Testis (tissue), 5 donors: ENCODE measurements at places on chromosomes 4 and X. TPM values are rescaled to one million over a fixed set of nuclear protein-coding genes. Genes with fewer than 3 reads are reported as not detected.

DNA sequence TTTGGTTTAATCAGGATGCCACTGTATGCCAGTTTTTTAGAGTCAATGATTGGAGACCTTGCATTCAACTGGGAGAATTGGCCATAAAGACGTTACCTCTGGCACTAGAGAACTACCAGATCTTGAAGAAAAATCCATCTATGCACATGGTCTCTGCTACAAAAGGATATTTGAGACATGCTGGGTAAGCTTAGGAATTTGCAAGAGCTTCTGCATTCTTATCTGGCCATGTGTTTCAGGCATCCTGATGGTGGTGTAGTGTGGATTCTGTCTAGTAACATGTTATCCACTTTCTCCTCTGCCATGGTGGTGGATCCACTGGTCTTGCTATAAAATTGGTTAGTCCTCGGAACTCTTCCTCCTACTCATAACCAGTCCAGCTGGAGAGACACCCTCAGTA is 185.3 kb upstream of the WDFY3 start:
- no peak for DNase-seq

DNA sequence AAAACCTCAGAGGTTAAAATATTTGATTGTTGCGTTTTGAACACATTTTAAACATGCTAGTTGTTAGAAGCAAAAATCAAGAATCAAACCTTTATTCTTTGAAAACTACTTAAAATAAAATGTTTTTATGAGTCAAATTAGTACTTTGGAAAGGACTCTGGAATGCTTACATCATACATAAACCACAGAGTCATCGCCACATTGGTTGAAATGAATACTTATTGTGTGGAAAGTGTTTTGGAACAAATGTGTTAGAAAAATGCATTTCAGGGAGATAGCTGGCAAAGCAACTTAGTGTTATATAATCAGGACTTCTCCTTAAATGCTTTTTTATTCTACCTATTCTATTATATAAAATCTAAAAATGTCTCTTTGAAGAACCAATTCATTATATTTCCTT is 49.4 kb upstream of the CAMK2D start:
- no peak for DNase-seq

DNA sequence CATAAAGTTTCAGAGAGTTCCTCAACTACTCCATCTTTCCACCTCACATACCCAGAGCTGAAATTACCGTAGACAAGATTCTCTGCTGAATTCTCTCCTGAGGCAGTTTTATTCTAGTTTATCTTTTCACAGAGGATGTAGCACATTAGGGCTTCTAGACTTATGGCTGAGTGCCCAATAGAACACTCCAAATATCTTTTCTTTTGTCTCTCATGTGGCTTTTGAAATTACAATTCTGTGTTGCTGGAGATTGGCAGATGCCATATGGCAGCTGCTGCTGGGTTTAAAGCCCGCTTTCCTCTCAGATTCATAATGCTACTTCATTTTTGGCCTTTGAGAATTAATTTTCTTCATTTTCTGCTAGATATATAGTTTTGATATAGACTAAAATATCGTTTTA is 107.6 kb upstream of the BANK1 start:
- DNase-seq = no peak

Gene ALPK1
- polyA plus RNA-seq = 5.2 TPM

DNA sequence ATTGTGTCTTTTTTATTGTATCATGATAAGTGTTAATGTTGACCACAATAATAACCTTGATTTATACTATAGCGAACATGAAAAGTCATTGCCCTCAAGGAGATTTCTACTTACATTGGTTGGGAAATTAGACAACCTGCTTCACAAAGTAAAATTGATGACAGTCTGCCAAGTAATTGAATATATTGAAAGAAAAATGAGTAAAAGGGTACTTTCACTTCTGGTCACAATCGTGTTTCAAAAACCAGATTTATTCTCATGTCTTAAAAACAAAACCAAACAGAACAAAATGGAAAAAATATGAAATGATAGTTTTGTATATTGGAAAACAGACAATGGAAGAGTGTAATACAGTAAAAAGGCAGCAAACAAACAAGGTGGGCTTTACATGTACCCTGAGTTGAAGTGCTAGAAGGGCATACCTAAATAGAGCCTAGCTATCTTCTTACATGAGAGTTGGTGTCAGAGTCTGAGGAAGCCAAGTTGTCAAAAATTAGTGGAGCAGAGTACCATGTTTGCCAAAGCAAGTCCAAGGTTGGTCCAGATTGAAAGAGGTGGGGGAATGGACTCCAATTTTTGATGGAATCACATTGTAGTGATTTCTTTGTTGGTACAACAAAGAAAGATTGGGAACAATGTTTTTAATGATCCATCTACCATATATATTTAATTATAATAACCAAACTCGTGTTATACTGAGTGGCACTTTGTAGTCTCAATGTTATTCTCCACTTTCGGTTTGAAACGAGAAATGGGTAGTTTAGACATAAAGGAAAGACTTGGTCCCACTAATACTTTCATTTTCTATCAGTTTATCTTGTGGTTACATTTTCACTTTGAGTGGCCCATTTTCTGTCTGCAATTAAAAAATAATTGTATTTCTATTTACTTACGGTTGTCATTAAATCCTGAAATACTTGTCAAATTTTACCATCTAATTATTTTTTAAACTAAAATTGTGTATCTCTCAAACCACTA is 775.6 kb downstream of the STIM2 start:
- no peak for DNase-seq

- DNase-seq = no peak
Observed at GRCh38 chr4:1564535-1565375, 119.4 kb downstream of the FAM53A start.

DNA sequence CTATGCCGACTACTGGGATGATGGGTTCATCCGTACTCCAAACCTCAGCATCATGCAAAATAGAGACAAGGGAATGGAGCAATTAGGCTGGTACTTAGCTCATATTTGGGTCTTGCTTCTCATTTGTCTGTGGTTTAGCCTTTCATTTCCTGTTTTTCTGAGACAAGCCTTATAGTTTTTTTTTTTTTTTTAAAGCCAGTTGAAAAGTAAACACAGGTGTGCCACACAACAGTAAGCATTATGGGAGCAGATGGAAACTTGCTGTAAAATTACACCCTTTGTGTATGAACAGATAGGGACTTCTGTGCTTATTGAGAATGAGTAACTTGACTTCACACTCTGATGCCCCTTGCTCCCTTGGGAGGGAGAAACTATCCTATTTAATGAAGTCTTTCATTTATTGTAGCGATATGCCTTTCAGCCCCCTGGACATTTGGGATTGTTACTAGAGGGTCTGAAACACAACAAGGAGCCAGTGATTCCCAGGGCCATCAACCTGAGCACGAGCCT is 13.7 kb downstream of the RASSF6 start:
- no peak for DNase-seq

GRCh38 chr4:66340286-66340893 is 670.1 kb upstream of the EPHA5 start:
- DNase-seq = no peak

DNA sequence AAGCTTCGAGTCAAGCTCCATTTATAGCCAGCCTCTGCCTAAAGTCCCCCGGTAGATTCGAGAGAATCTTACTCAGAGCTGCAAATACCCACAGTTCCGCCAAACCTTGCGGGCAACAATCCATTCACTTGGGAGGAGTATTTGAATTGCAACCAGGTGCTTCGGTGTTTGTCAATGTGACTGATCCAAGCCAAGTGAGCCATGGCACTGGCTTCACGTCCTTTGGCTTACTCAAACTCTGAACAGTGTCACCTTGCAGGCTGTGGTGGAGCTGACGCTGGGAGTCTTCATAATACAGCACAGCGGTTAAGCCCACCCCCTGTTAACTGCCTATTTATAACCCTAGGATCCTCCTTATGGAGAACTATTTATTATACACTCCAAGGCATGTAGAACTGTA is 11.2 kb downstream of the CD40LG start:
- no peak for DNase-seq

DNA sequence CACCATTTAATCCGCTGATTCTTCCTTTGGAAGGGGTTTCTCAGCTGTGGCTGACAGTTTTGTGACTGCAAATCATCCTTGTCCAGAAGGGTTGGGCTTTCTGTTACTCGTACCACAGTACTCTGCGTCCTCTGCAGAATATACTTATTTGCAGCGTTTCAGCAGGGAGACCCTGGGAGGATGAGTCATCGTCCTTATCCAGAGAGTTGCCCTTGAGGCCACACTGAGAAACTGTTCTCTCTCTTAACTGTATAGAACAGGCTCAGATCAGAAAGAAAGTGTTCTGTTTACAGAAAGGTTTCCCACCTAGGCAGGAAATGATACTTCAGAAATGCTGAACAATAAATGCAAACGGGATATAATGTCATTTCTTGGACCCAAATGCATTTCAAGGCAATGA is 47.8 kb upstream of the DDX53 start:
- peak; percentile 31 for DNase-seq

DNA sequence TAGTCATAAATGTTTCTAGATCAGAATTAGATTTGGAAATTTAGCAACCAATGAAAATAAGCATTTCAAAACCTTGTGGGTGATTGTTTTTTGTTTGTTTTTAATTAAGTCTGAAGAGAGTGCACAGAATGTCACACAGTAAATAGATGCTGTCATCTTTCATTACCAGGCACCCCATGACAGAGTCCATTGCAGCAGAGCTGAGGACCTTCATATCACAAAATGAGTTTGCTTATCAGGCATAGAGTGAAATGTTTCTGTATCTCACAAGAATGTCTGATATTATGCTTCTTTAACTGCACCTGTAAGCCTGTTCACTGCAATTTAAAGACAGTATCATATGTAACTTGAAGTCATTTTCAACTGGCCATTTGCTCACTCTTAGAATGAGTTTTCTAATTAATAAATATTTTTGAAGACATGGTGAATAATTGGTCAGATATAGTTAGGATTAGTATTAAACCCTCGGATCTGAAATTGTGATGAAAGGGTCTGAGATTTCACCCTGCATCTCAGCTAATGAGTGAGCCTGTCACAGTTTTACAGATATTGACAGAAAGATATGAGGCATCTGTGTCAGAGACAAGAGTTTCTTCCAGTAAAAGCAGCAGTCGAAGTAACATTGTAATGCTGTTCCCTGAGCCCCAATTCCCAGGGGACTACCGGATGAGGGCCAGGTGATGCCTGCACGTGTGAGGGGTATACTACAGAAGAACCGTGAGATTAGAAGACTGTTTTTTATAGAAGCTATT is 416.4 kb downstream of the CCSER1 start:
- no peak for DNase-seq

- DNase-seq = no peak
Observed at GRCh38 chrX:37302569-37302968, 46.6 kb upstream of the PRRG1 start.

DNA sequence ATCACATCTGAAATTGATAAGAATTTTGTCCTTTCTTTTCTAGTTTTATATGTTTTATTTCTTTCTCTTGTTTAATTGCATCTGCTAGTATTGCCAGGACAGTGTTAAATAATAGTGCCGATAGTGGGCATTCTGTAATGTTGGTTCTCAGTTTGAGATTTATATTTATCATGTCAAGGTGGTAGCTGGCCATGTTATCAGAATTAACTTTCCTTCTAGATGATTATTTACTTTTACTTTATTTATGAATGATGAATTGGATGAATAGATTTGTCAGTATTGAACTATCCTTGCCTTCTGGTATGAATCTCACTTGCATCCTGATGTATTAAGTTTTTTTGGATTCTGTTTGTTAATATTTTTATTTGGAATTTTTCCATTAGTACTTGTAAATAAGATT is 42.7 kb downstream of the METAP1 start:
- DNase-seq = no peak

- DNase-seq = no peak
Observed at GRCh38 chr4:1598206-1599025, 85.7 kb downstream of the FAM53A start.
